ENCODE measurements at places on chromosomes 1 and 21.

DNA sequence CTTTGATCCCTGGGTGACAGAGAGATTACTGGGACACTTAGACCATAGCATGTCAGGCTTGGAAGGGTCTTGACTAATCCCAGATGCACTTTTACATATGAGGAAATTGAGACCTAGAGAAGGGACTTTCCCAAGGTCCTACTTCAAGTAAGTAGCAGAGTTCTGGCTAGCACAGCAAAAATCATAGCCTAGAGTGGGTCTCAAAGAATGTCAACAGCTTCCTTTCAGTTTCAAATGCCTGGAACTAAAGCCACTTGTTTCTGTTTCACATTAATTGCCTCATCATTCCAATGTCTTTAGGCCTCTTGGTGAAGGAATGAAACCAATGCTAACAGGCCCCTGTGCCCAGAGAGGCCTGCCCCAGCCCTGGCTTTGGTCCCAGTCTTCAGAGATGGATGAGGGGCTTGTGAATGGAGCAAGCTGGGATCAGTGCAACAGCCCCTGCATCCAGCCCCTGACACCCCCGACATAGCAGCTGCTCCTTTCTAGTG lies 26.6 kb downstream of the ATF3 start:
- DNase-seq, result peak; percentile 87

GRCh38 chr1:225603538-225604354 lies 49.2 kb downstream of the ENAH start:
- peak; percentile 73 for DNase-seq

DNA sequence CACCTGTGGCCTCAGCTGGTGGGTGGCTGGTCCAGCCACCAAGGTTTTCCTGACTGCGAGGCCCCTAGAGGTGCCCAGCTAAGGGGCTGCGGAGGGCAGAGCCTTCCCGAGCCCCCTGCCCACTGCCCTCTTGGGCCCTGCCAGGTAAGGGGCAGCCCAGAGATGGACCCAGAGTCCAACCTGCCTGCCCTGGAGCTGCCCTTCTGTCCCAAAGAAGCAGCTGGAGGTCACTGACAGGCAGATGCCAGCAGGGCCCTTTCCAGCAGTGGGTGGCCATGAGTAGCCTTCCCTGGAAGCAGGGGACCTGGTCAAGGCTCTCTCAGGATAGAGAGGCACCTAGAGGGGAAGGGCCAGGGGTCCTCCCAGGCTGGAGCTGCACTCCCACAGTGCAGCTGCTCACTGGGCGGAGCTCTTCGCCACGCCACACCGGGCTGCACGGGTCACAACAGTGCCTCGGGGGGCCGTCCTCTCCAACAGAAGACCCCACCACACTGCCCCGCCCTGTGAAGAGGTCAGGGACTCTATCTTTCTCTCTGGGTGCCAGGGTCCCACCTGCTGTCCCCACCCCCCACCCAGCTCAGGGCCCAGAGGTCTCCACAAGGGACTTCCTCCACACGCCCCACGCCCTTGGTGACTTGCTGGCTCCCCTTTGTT lies 10.9 kb upstream of the GNB1 start:
- DNase-seq, result no peak

GRCh38 chr1:114116086-114116485 lies 37.6 kb downstream of the SYT6 start:
- DNase-seq, result no peak

- DNase-seq, result no peak
Measured at GRCh38 chr1:29971703-29972102, 735.4 kb downstream of the PTPRU start.

- no peak for DNase-seq
Measured at GRCh38 chr1:222970711-222971110, 155.9 kb downstream of the DISP1 start.

GRCh38 chr1:192903142-192903541 lies 94.3 kb downstream of the RGS2 start:
- no peak for DNase-seq

DNA sequence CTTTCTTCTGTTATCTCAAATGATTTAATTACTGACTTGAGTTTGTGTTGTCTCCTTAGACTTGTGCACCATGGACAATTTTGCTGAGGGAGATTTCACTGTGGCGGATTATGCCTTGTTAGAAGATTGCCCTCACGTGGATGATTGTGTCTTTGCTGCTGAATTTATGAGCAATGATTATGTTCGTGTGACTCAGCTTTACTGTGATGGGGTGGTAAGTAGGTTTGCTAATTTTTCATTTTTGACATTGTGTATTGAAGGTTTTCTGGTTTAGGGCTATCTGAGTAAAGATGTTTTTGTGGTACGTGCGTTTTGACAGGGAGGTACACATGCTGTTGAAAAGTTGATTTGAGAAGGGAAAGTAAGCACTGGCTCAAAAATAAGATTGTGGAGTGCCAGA lies 14.1 kb downstream of the TTC3 start:
- DNase-seq, result peak; percentile 71

- peak; percentile 29 for DNase-seq
Measured at GRCh38 chr1:214248311-214249085, 32.5 kb upstream of the SMYD2 start.

GRCh38 chr1:161531986-161532643 lies 7.8 kb downstream of the HSPA6 start:
- DNase-seq, result no peak

GRCh38 chr1:10939654-10940450 lies 72.6 kb upstream of the TARDBP start:
- DNase-seq, result peak; percentile 35

GRCh38 chr1:44103270-44104131 lies 15.1 kb upstream of the KLF17 start:
- no peak for DNase-seq

DNA sequence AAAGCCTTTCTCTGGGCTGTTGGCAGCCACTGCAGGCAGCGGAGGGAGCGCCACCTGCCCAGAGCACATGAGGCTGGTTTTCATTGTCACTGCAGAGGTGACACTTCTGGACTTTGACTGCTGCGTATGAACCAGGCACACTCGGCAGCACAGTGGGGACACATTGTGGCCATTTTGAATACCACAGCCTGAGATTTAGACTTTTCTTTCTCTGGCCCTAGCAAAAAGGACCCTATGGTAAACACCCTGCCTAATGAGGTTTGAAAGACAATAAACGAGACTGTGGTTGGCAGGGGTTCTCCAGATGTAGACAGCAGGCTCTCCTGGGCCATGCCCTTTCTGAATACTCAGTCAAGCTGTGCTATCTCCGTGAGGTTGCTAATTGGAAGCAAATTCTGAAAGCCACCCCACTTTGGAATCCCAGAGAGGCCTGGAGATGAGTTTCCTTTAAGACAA lies 12.0 kb upstream of the KCNE2 start:
- peak; percentile 59 for DNase-seq

- no peak for DNase-seq
Measured at GRCh38 chr1:195934817-195935553, 673.3 kb downstream of the KCNT2 start.

DNA sequence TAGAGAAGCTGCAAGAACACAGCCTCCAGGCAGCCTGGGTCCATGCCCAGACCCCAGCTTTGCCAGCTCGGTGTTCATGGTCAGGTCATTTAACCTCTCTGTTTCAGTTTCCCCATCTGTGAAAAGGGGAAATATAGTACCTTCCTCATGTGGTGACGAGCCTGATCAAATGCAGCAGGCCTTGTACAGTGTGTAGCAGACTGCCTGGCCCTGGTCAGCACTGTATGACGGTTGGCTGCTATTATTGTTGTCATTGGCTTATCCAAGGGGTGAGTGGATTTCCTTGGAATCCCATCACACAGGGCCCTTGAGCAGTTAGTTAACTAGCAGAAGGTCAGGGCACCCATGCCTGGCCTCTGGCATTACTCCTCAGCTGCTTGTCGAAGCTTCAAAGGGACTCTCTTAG lies 6.6 kb upstream of the TMEM51 start:
- DNase-seq, result no peak

DNA sequence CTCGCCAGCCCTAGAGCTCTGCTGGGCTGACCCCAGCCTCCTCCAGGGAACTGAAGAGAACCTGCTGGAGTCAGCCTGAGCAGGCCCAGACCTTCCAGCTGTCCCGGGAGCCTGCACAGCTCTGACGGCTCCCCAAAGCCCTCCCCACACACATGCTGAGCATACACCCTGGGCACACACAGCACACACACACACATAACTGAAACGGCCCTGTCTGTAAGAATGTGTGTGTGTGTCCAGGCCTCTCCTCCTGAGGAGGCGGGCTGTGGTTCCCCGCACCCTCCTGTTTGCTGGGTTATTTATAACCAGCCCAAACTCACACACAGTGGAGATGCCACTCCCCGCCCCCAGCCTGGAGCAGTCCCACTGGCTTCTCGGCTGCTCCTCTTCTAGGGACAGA lies 20.2 kb downstream of the SDC3 start:
- peak; percentile 96 for DNase-seq

- DNase-seq, result no peak
Measured at GRCh38 chr1:212089560-212090163, 54.1 kb downstream of the DTL start.

- no peak for DNase-seq
Measured at GRCh38 chr21:32779983-32780382, 8.4 kb upstream of the PAXBP1 start.

DNA sequence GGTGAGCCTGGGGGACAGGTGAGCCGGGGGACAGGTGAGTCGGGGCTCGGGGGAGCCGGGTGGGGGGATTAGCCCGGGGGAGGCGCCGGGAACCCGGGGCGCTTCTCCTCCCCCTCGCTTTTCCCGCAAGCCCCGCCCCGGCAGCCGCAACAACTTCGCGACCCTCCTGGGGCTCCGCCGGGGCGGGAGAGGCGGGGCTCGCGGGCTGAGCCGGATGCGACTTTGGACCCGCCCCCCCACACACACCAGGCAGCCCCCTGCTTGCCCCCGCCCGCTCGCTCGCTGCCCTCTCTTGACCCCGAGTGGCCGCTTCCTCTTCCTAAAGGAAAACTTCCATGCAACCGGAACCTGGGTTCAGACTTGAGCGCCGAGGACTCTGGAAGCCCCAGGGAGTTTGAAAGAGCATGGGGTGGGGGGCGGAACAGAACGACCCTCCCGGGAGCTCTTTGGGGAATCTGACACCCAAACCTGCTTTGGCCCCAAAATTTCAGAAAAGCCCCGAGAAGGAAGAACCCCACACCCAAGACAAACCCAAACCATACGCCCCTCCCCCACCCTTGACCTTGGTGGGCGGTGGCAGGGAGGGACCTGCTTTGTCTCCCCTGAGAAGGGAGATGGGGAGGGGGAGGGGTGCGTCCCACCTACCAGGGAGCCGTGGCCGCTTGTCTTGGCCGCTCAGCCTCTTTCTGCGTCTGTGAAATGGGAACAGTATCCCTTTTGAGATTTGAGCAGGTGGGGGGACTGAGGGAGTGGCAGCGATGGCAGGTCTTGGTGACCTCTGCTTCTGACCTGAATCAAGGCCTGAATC lies 550 bp downstream of the ARHGEF16 start:
- no peak for DNase-seq

DNA sequence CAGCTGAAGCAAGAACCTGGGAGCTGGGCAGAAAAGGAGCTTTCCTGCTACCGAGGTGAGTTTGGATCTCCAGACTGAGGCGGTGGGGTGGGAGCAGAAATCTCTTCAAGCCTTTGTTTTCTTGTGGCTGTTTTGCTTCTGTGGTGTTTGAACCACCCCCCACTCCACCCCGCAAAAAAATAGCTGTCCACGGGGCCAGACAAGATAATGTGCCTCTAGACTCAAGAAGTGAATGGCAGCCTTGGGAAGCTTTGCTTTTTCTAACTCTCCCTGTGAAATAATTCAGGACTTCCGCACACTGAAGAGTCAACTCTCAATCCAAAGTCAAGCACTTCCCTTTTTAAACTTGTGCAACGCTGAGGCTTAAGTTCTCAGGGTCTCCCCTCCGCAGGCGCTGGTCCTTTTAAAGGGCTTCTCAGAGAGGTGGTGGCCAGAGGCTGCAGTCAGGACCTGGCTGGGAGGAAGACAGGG lies 159.6 kb upstream of the COA6 start:
- no peak for DNase-seq

- DNase-seq, result no peak
Measured at GRCh38 chr1:58123051-58123450, 423.5 kb downstream of the OMA1 start.

DNA sequence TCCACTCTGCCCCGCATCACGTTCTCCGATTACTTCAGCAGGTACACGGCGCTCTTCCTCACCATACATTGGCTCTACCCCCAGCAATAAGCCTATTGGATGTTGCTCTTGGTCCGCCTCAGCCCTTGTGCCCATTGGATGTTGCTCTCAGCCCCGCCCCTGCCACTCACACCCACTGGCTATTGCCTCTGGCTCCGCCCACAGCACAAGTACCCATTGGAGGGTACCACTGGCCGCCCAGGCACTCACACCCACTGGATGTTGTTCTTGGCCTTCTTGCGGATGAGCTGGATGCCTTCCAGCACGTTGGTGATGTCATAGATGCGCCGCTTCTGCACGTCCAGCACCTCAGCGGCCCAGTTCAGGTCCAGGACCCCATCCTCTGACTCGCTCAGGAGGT lies 9.4 kb downstream of the E2F2 start:
- DNase-seq, result no peak

- peak; percentile 27 for DNase-seq
Measured at GRCh38 chr1:68291688-68292384, 59.5 kb upstream of the WLS start.

GRCh38 chr1:13812456-13813397 lies 112.7 kb downstream of the PRDM2 start:
- DNase-seq, result no peak

- peak; percentile 81 for DNase-seq
Measured at GRCh38 chr1:156920233-156921052, at the start of gene LRRC71. LRRC71 (plus strand) TSS chr1:156920632; CDS start chr1:156920804, 172 bp downstream.

GRCh38 chr1:110084227-110085078 lies 14.0 kb upstream of the ALX3 start:
- peak; percentile 35 for DNase-seq

- DNase-seq, result no peak
Measured at GRCh38 chr1:244165021-244165420, 113.9 kb downstream of the ZBTB18 start.

GRCh38 chr1:110542725-110543124 lies 23.8 kb upstream of the KCNA10 start:
- DNase-seq, result peak; percentile 48

GRCh38 chr1:98550076-98550475 lies 111.4 kb upstream of the SNX7 start:
- no peak for DNase-seq

DNA sequence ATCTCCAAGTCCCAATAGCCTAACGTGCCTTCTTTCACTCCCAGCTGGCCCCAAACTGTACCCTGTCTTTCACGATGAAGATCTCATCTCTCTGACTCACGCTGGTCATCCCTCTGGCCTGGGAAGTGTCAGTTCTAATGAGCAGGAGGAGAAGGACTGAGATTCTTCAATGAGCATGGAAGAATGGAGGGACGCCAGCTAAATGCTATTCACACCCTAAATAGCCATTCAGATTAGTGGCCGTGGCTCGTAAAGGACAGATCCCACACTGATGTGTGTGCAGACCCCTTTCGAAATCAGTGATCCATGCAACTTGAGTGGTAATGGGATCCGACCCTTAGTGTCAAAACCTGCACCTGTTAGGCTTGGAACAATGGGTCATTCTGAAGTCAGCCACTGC lies 75.9 kb upstream of the SMYD2 start:
- DNase-seq, result no peak

DNA sequence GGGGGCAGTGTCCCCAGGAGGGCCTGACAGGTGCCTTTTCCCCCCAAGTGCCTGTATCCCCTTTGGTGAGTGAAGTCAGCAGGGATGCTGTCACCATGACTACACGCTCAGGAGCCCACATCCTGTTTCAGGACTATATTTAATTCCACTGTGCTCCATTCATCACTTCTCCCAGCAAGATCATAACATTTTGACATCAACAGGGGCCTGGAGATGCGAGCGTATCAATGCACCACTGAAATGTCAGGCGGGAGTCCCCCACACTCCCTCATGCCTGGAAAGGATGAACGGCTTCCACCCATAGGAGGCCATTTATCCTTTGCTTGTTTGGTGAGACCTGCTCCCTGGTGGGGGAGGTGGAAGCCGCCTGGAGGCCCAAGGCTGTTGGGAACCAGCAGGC lies 119.1 kb downstream of the PTPRU start:
- no peak for DNase-seq

Measured in fibroblast of skin of scalp (primary cell).